ENCODE measurements at places on chromosomes 12 and 14.

DNA sequence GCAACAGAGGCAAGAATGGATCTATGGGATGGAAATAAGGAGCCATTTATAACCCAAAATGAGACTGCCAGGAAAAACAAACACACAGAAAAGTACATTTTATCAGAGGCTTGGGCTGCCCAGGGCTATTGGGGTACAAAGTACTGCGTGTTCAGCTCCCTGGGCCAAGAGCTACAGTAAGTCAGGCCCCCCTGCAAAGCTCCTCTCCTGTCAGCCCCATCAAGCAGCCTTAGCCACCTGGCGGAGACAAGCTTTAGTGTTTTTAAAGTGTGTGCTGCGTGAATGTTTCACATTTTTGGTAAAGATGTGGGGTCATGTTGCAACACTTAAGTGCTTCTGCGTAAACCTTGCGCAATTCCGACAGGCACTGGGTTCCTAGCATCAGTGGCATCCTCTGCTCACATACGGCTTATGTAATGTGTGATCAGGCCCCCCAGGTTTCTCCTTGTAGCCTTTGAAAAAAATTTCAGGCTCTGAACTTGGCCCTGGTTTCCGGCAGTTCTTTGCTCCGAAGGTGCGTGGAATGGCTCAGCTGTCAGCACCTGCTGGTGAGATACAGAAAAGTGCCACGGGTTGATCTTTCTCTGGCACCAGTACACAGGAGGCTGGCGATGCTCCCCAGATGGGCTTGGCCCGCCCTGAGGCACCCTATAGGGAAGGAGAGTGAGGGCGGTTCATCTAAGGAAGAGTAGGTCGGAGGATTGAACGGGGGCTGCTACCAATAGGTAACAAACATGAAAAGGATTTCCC lies 198.7 kb upstream of the EEA1 start:
- no peak for DNase-seq

DNA sequence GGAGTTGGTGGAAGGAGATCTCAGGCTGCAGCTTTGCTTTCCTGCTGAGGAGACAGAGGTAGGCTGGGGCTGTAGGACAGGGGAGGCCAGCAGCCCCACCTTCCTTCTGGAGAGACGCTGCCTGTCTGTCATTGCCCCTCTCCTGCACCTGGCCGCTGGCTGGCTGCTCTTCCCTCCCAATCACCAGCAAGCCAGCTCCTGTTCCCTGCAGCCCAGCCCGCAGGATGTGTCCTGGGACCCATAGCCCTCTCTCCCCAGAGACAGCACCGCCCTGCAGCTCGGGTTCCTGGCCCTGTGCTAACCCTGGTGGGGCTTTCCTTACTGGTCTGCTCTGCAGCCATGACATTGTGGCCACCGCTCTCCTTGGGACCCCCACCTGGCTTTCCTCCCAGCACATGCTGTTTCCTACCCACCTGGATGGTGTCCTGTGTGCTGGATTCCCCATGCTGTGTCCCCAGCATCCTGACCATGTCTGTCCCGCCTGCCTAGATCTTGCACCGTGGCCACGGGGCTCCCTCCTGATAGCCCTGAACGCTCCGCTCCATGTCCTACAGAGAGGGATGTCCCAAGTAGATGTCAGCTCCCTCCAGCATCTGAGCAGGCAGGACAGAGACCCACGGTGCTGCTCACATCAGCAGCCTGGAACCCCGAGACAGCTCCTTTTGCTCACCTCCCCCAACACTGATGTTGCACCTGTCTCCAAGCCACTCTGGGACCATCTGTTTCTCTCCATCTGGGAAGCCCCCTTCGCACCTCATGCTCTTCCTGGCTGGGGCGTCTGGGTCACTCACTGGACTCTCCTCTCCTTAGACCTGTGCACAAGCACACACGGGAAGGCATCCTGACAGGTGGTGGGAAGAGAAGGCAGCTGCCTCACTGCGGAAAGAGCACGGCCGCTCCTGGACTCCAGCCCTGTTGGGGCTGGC lies 1.1 kb upstream of the MTA1 start:
- DNase-seq, result no peak

DNA sequence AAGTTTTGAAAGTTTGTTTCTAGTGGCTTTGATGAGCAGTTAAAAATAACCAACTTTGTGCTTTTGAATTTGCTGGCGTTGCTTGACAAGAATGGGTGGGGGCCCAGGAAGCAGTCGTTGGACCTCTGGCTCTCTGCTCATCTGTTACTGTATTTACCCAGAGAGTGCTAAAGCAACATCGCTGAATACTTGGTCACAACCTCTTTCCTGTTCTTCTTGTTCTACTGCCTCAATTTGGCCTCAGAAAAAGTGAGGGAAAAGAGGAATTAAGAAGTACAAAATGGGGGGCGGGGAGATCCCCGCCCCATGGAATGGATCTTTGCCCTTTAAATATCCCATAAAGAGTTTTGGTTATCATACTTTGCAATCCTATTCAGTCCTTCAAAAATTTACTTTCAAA lies 221.5 kb upstream of the G2E3 start:
- DNase-seq, result no peak

DNA sequence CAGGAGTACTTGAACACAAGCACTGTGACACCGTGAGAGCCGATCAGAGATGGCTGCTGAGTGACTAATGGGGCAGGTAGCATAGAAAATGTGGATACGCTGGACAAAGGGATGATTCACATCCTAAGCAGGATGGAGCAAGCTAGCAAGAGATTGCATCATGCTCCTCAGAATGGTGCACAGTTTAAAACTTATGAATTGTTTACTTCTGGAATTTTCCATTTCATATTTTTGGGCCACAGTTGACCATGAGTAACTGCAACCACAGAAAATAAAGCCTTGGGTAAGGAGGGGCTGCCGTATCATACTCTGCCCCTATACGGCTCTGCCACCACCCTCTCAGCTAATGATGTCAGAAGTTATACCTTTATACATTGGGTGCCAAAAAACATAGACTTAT lies 23.3 kb upstream of the MARK3 start:
- peak; percentile 97 for DNase-seq

- peak; percentile 53 for DNase-seq
Observed at GRCh38 chr14:72433511-72433910, 460.4 kb downstream of the DPF3 start.

GRCh38 chr14:94394581-94395207 lies 6.3 kb upstream of the SERPINA1 start:
- DNase-seq, result no peak

DNA sequence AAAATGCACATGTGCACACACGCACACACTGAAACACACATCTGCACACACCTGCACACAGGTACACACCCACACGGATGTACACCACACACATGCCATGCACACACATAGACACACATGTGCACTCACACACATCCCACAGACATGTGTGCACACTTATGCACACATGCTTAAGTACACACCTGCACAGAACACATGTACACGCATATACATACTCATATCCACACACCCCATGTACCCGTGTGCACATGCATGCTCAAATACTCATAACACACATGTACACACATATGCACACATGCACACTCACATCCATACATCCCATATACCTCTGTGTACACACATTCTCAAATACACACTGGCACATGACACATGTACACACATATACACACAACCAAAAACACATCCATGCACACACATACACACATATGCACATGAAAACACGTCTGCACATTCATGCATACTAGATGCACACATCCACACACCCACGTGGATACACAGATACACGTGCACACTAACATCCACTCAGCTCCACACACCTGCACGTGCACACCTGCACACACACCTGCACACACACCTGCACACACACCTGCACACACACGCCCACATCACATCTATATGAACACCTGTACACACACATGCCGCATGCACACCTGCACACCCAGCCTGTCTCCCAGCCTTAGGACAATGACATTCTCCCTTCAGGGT lies 336.7 kb downstream of the ADGRD1 start:
- no peak for DNase-seq

DNA sequence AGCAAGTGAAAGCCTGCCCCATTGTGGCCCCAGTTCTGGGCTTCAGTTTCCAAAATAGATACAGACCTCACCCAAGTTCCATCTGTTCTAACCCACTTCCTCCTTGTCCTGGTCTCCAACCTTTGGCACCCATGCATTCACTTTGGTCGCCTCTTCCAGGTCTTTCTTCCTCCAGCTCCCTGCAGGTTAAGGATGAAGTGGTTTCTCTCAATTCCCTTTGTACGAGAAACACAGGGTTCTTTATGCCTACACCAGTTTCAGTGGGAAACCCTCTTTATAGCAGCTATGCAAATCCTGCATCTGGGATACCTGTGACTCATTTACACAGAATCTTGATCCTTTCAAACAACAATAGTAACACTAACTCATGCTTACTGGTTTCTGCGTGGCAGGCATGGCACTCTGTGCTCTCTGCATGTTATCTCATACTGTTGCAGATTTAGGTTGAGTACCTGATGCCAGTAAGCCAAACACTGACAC lies 110.6 kb upstream of the AMIGO2 start:
- DNase-seq, result no peak

DNA sequence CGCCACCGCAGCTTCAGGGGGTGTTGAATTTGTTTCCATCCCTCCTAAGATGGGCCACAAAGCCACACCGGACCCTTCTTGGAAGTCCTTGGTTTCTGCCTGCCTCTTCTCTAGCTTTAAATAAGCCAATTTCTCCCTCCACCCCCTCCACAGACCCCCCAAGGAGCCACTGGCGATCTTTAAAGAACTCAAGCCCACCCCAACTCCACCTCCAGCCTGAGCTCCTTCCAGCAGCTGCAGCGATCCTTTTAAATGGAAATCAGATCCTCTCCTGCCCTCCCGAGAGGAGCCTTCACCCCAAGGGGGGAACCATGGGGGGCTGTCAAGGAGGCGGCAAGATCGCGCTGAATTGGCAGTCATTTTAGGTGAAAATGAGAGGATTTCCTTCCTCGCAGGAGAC lies 133.1 kb downstream of the NCOR2 start:
- no peak for DNase-seq

GRCh38 chr12:29167445-29167844 lies 18.4 kb downstream of the FAR2 start:
- no peak for DNase-seq

GRCh38 chr12:50279501-50279900 lies 3.8 kb downstream of the LIMA1 start:
- no peak for DNase-seq

- DNase-seq, result no peak
Observed at GRCh38 chr12:22377731-22378496, 43.4 kb upstream of the ST8SIA1 start.

Data from RKO (cell line).